ENCODE measurements at places on chromosomes 1 and 21.

GRCh38 chr1:47727051-47727696, 270.0 kb downstream of the TRABD2B start:
- DNase-seq, result no peak

GRCh38 chr21:42315296-42315891, at the start of gene TFF3:
Gene TFF3, minus strand, starts transcription at chr21:42315409. Its CDS starts 35 bp downstream, at chr21:42315374.
- peak; percentile 63 for DNase-seq

DNA sequence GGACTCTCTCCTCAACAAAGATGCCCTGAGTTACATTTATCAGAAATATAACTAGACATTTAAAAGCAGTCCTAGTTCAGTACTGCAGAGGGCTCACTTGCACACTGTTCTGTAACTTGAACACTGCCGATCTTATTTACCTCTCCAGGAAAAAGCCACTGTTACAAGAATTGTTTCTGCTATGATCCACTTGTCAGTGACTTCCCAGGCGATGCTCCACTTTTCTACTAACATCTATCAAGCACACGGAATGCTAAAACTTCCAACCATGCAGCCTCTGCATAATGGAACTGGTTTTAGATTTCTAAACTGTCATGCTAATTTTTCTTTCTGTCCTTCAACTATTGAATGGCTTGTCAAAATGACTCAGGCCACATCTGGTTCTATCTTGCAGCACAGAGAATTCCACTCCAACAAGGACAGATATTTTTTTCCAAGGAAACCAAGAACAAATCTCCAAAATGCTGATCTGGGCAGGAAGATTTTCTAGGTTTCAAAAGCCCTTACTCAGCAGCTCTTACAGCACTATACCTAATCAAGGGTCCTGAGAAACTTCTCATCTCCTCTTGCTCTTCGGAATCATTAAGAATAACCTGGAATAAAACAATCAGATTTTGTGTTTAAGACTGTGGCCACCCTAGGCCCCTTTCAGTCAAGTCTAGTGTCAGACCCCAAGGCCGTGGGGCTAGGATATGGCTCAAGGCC, 9.9 kb downstream of the SEC16B start:
- DNase-seq, result no peak

DNA sequence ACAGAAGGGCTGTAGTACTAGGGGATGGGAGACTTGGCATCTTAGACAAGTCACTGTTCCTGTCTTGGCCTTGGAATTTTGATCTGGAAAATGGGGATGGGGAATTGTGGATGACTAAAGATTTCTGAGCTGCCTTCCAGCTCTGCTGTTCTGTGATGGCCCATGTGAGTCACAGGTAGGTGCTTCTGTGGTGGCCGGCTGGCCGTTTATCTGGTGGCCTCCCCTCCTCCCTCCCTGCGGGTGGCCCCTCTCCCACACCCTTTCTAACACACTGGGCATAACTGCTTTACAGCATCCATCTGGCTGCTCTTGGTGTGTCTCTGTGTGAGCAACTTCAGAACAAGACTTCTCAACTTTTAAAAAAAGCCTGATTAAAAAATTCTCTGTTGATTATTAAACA, 35.9 kb downstream of the KCNA2 start:
- DNase-seq, result no peak

DNA sequence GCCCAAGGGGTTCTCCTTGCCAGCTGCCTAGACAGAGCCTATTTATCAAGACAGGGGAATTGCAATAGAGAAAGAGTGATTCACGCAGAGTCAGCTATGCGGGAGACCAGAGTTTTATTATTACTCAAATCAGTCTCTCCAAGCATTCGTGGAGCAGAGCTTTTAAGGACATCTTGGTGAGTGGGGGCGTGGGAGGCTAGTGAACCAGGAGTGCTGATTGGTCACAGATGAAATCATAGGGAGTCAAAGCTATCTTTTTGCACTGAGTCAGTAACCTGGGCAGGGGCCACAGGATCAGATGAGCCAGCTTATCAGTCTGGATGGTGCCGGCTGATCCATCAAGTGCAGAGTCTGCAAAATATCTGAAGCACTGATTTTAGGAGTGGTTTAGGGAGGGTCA, 64.8 kb upstream of the MRPS6 start:
- no peak for DNase-seq

GRCh38 chr1:156911577-156912298, 8.7 kb upstream of the LRRC71 start:
- DNase-seq, result no peak

- no peak for DNase-seq
These were observed 39.7 kb upstream of the EXO1 start for GRCh38 chr1:241808265-241808664.

DNA sequence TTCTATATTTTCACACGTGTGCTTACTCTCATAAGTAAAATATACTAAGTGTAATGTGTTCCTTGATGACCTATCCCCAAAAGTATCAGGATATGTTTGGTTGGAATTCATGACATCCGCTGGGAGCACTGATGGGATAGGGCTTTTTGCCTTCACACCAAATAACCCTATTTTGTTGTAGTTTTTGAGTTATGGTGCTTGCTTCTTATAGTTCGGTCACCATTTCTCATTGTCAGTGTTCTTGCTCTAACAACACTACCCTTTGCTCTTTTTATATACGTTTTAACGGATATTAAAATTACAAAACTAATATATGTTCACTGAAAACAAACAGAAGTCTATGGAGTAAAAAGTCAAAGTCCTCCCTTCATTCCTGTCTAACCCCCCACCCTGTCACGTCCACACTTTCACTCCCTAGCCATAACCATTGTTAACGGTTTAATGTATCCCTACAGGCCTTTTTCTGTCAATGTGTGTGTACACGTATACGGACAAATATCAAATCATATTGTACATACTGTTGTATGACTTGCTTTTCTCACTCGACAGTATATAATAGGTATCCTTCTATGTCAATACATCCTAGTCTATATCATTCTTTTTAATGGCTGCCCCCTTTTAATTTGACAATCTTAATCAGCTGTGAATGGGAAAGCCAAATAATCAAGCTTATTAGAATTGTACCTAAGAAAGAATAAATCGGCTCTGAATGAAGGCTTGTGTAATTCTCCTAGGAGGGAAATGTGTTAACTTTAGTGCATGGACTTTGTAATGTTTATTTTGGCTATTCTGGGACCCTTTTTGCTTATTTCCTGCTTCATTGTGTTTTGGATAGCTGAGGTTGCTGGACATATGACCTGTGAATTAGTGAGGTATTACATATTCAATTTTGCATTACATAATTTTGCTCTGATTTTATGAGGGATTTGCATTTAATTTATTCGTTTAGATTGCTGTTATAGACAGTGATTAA, 3.5 kb upstream of the RNF220 start:
- no peak for DNase-seq
